ENCODE measurements at places on chromosomes 7 and 10. TPM values are rescaled to one million over a fixed set of nuclear protein-coding genes. Genes with fewer than 3 reads are reported as not detected.
A peak's percentile ranks its signal among the peaks of the same experiment; 100 is the strongest.

LUC7L2 gene
- 207 TPM for total RNA-seq

CYP26C1 gene
- 0.16 TPM for total RNA-seq

RBP4 gene
- total RNA-seq, result 0.91 TPM

HTR7 gene
- total RNA-seq, result 0.24 TPM

SPOCK2 gene
- total RNA-seq, result 0.86 TPM

GRCh38 chr7:102996957-102997356 is 77.6 kb downstream of the FBXL13 start:
- H3K4me3 ChIP-seq, result no peak overlapping the region
- no peaks in the 10 kb centered on the region for H3K27me3 ChIP-seq
- H3K27ac ChIP-seq, result no peak overlapping the region
- no peak for DNase-seq
- no peaks in the 10 kb centered on the region for H3K36me3 ChIP-seq

DNA sequence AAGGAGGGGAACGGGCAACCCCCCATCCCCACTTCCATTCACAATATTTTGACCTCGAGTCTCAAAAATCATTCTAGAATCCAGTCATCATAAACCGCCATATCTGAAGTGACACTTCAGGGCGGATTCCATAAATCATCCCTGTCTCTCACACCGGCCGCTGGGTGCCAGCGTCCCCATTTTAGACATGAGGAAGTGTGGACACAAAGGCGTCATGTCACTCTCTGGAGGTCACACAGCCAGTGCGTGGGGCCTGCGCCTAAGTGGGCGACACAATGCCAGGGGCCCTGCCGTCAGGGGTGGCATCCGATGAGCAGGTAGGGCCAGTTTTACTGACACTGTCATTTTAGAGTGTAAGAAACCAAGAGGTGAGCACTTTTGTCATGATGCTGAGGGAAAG is 19.5 kb downstream of the KCNH2 start:
- H3K36me3 ChIP-seq, result peaks cover 31% of the 10 kb centered on the region
- H3K4me3 ChIP-seq, result no peak overlapping the region
- no peaks in the 10 kb centered on the region for H3K27me3 ChIP-seq
- peak; percentile 76 for DNase-seq
- peak overlapping the region; percentile 99 for H3K27ac ChIP-seq

DNA sequence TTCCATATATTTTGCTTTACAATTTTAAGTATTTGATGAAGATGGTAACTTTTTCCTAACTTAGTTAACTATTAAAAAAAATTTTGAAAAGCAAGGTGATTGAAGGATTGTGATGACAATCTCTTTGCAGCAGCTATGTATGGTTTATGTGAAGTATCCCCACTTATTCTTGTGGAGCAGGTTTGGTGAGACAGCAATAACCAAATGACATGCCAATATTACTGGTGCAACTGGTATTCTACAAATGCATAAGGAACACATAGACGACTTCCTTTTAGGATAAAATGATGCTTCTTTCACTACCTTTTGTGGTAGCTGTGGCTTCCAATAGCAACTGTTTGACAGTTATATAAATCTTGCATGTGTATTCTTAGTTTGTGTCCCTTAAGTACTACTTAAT is 465.3 kb downstream of the PLXDC2 start:
- H3K36me3 ChIP-seq, result no peaks in the 10 kb centered on the region
- no peaks in the 10 kb centered on the region for H3K4me1 ChIP-seq
- no peaks in the 10 kb centered on the region for H3K27me3 ChIP-seq
- DNase-seq, result no peak

DNA sequence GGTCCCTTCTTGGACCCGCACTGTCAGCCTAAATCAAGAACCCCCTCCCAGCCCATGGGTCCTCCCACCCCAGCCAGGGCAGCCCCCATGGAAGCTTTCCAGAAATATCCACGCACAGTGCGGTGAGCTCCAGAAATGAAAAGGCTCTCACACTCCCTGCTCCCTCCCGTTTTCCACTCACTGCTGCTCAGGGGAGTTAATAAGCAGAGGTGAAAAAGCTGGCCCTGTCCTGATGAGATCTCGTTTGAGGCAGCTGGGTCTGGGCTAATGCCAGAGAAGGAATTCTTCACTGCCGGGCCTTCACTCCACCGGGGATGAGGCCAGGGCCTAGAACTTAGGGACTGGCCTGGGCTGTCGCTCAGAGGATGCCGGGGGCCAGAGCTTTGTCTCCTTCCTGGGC is 102.2 kb downstream of the ZMIZ1 start:
- no peak overlapping the region for H3K27ac ChIP-seq
- H3K4me3 ChIP-seq, result no peak overlapping the region
- peaks cover 8% of the 10 kb centered on the region for H3K4me1 ChIP-seq
- no peaks in the 10 kb centered on the region for H3K27me3 ChIP-seq
- H3K36me3 ChIP-seq, result peaks cover 22% of the 10 kb centered on the region

GRCh38 chr7:98175260-98175940 is 35.8 kb upstream of the BHLHA15 start:
- peak; percentile 49 for DNase-seq
- H3K27me3 ChIP-seq, result no peaks in the 10 kb centered on the region
- H3K36me3 ChIP-seq, result peaks cover 47% of the 10 kb centered on the region
- peaks cover 14% of the 10 kb centered on the region for H3K4me1 ChIP-seq

GRCh38 chr7:20224025-20224424 is 6.8 kb upstream of the MACC1 start:
- no peaks in the 10 kb centered on the region for H3K27me3 ChIP-seq
- H3K4me3 ChIP-seq, result no peak overlapping the region
- peaks cover 59% of the 10 kb centered on the region for H3K4me1 ChIP-seq
- no peaks in the 10 kb centered on the region for H3K36me3 ChIP-seq

- peaks cover 25% of the 10 kb centered on the region for H3K36me3 ChIP-seq
- no peaks in the 10 kb centered on the region for H3K27me3 ChIP-seq
- H3K27ac ChIP-seq, result peak overlapping the region; percentile 46
- DNase-seq, result peak; percentile 11
Measured at GRCh38 chr10:112461029-112461887, 14.2 kb downstream of the VTI1A start.

DNA sequence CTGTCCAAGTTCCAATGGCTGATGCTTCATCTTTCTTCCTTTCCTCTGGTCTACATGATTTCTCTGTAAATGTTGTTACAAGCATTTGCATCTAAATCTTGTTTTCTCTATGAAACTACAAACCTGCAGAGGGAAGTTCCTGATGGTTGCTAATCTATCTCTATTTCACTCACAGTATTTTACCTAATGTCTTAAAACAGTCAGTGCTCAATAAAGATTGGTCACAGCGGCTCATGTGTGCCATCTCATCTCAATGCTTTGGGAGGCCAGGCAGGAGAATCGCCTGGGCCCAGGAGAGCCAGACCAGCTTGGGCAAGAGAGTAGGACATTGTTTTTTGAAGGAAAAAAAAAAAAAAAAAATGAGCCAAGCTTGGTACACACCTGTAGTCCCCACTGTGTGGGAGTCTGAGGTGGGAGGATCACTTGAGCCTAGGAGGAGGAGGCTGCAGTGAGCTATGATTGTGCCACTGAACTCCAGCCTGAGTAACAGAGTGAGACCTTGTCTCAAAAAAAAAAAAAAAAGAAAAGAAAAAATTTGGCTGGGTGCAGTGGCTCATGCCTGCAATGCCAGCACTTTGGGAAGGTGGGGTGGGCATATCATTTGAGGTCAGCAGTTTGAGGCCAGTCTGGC is 71.3 kb upstream of the ARMC3 start:
- H3K4me3 ChIP-seq, result no peak overlapping the region
- H3K36me3 ChIP-seq, result no peaks in the 10 kb centered on the region
- H3K4me1 ChIP-seq, result no peaks in the 10 kb centered on the region

GRCh38 chr10:90916392-90917237 is 4.3 kb downstream of the ANKRD1 start:
- no peak for DNase-seq
- no peaks in the 10 kb centered on the region for H3K36me3 ChIP-seq
- no peak overlapping the region for H3K4me3 ChIP-seq
- peaks cover 5% of the 10 kb centered on the region for H3K27me3 ChIP-seq
- H3K4me1 ChIP-seq, result no peaks in the 10 kb centered on the region

- no peaks in the 10 kb centered on the region for H3K27me3 ChIP-seq
- no peaks in the 10 kb centered on the region for H3K4me1 ChIP-seq
- no peak overlapping the region for H3K4me3 ChIP-seq
- DNase-seq, result peak; percentile 26
- H3K27ac ChIP-seq, result no peak overlapping the region
Measured at GRCh38 chr10:116490028-116490662, 55.6 kb upstream of the PNLIP start.

GRCh38 chr10:77062381-77062780 is 575.2 kb downstream of the KCNMA1 start:
- no peak overlapping the region for H3K27ac ChIP-seq
- no peak for DNase-seq
- H3K4me1 ChIP-seq, result no peaks in the 10 kb centered on the region
- H3K27me3 ChIP-seq, result no peaks in the 10 kb centered on the region
- no peak overlapping the region for H3K4me3 ChIP-seq
